ENCODE measurements at places on chromosomes 7 and 10.

DNA sequence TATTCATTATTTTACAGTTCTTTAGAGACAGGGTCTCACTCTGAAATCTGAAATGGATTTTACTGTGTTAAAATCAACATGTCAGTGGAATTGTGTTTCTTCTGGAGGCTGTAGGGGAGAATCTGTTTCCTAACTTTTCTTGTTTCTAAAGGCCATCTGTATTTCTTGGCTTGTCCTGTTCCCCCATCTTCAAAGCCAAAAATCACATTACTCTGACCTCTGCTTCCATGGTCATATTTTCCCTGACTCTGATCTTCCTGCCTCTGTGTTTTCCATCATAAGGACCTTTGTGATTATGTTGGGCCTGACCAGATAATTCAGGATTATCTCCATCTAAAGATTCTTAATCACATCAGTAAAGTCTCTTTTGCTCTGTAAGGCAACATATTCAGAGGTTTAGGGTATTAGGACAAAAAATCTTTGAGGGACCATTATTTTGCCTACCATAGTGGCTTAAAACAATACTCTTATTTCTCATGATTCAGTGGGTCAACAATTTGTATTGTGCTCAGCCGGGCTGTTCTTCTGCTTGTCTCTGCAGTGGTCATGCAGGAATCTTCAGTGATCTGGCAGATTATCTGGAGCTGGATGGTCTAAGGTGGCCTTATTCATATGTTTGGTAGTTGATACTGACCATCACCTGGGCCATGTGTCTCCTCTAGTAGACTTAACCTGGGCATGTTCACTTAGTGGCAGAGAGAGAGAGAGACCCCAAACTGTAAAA lies 5.7 kb downstream of the ANLN start:
- no peak for DNase-seq

DNA sequence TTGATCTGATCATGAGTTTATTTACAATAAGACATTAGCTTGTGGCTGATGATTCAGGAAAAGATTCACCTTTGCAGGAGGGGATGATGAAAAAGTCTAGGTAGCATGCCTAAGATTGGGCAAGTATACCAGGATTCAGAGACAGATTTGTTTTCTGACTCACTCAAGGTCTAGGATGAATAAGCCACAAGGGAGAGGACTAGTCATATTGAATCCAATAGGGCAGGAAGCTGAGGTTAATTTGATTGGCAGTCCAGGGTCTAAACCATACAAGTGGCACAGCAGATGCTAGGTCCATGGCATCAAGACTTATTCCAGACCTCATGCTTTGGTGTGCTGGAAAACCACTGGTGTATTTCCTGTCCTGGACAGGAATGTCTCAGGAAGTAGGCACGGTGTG lies 1133.4 kb downstream of the XPNPEP1 start:
- DNase-seq = peak; percentile 19

DNA sequence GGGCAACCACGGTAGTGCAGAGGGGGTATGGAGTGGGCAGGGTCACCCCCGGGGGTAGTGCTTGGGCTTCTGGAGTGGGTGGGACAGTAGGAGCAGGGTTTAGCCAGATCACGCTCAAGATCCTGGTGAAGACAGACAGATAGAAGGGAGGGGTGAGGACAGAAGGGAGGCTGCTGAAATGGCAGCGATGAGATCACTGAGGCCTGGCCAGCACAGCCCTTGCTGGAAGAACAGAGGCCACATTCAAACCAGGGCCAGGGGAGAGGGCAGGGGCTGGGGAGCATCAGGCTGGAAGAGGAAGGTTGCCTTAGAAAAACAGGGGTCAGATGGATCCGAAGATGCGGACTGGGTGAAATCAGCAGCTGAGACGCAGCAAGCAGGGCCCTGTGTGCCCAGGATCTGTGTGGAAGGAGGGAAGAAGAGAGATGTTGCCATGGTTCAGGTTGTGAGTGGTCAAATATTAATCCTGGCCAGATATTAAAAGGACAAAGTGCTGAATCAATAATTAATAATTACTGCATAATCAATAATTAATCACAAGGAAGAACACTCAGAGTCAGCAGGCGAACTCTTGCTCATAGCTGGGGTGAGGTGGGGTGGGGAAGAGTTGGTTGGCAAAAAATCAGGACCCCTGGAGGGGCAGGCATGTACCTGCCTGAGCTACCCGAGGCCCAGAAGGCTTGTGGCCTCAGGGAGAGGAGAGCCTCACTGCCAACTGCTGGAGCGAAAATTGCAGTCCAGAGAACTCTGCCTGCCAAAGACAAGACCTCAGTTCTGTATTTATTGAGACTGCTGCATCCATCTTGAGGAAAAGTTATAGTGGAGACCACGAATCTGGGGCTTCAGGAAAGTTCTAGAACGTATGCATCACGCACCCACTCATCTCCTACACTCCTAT lies 105.7 kb downstream of the GRB10 start:
- no peak for DNase-seq

DNA sequence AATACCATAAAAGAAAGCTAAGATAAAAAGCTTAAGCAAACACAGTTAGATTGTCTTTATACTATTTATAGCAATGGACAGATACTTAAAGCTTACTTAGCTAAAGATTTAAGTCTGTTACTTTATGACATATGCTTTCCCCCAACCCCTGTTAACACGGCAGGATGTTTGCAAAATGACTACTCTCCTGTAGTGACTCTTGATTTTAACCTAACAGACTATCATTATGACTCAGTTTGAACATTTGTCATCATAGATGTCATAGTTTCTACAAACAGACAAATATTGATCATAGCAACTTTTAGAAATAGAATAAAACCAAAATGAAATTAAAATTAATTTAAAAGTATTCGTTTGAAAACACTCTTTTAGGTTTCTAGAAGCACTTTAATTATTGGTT lies 7.8 kb upstream of the COMMD3 start:
- DNase-seq = peak; percentile 11

GRCh38 chr7:139658296-139658695 lies 119.5 kb downstream of the HIPK2 start:
- DNase-seq = no peak

DNA sequence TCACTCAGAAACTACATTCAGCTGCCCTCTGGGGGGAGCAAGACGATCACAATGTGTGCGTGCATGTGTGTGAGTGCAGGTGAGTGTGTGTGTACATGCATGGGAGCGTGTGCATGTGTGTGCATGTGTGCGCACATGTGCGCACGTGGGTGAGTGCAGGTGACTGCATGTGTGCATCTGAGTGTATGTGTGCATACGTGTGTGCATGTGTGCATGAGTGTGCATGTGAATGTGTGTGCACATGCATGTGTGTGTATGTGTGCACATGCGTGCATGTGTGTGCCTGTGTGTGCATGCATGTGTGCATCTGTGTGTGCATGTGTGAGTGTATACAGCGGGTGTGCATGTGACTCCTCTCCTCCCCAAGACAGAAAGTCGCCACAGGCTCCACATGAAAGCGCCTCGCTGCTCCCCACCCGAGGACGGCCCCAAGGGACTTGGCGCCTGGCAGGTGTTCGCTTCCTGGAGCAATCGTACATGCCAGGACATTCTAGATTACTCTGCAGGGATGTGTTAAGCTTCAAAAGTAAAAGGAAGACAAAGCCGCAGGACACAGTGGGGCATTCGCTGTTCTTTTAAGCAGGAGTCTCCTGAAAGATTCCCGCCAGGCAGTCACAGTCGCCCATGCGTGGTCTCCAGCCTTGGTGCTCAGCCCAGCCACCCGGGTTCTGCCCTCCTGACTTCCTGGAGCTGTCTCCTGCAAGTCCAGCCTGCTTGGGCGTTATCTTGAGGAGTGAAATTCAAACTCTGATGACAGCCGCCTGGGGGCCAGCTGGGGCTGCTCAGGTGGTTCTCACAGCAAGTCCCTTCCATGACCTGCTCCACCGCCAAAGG lies 42.0 kb upstream of the ADGRA1 start:
- DNase-seq = no peak

DNA sequence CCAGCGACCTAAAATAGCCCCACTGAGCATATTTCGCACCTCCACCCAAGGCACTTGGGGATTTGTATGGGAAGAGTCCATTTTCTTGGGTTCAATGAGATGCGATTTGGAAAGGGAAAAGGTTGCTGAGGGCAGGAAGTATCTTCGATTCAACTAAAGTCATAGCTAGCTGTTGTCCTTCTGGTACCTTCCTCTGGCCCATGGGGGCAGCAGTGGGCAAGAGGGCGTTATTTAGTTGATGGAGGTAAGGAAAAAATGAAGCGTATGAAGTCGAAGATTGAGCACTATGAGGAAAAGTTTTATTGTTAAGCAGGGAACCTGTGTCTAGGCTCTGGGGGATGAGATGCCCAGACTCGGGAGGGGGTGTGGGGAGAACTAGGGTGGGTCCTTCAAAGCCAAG lies 135.4 kb downstream of the EVX1 start:
- DNase-seq = no peak

- no peak for DNase-seq
Measured at GRCh38 chr7:117837841-117838240, 35.4 kb downstream of the CTTNBP2 start.

DNA sequence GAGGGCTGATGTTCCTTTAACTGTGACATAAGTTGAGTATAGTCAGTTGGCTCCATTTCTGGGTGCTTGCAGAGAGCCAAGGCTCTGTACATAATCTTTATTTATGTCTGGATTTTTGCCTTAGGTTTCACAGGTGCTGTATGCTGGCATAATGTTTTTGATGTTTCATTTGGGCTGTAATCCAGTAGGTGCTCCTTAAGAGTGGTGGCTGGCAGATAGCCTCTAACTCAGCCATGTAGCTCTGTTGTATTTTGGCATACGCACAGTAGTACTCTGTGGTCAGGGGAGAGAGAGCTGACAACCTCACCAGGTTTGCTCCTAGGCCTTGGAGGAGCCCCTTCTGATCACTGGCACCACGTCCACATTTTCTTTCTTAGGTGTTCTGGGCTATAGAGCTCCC lies 61.1 kb downstream of the RNF133 start:
- no peak for DNase-seq

DNA sequence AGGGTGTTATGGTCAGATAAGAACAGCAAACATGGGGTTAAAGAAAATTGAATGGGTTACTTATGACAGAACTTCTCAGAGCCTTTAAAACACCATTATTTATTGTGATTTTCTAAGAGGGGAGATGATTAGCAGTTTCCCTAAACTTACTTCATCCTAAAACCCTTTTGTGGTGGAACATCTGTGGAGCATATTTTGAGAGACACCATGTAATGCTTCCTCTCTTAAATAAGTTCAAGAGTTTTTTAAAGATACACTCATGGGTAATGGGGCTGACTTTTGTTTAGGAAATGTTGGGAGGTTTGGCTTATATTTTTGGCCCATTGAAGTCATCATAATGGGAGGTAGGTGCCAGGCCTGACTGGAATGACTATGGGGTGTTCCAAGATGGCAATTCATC lies 8.4 kb upstream of the PDCD4 start:
- DNase-seq = no peak

DNA sequence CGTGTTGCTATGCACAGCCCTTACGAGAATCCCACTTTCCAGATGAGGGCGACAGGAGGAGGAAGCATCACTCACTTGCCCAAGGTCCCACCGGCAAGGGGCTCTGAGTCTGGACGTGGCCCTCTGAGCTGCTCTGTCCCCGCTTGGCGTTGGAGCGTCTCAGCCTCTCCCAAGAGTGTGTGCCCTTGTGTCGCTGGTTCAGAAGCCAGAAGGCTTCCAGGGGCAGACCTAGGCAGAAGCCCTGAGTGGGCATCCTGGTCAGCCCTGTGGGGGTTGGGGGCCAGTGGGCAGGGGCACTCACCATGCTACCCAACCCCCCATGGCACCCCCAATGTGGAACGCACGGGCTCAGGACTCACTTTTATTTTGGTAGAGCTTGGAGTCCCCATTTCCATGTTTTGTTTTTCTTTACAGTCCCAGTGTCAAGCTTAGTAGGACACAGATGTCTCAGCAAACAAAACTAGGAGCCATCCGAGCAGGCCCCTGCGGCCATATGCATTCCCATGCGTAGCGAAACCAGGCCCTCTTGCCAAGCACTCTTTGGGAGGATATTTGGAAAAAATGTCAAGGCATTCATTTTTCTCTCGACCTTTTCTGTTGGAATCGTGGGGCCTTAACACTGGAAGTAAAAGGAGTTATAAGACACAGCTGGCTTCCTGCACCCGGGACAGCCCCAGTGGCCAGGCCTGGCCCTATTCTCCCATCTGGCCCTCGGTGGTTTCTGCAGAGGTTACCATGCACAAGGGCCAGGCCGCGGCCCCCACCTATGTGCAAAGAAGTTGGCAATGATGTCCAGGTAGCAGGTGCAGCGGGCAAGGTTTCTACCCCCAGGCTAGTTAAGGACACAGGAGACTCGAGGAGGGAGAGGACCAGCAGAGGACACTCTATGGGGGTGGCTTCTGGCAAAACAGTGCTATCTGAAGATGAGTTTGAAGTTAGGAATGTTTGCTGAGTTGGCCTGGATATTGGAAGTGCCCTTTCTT lies 97.0 kb downstream of the LHPP start:
- peak; percentile 59 for DNase-seq

- DNase-seq = peak; percentile 78
Measured at GRCh38 chr10:28668363-28669226, 8.7 kb upstream of the BAMBI start.

DNA sequence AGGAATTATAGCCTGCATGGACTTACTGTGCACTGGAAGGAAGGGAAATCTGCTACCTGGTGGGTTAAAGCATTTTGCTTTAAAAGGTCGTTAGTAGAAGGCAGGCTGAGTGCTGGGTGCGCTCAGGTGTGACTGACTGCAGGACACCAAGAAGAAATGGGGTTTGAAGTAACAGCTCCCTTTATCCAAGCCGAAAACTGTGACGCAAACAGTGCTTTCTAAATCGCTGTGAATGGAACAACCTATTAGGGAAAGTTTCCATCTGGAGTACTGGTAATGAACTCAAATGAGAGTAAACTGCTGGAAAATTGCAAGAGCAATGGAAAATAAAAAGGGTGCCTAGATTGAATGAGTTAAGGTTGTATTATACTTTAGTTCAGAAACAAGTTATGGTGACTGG lies 95.3 kb downstream of the CNNM2 start:
- DNase-seq = no peak

GRCh38 chr10:31317652-31318381 lies 1.2 kb upstream of the ZEB1 start:
- no peak for DNase-seq

DNA sequence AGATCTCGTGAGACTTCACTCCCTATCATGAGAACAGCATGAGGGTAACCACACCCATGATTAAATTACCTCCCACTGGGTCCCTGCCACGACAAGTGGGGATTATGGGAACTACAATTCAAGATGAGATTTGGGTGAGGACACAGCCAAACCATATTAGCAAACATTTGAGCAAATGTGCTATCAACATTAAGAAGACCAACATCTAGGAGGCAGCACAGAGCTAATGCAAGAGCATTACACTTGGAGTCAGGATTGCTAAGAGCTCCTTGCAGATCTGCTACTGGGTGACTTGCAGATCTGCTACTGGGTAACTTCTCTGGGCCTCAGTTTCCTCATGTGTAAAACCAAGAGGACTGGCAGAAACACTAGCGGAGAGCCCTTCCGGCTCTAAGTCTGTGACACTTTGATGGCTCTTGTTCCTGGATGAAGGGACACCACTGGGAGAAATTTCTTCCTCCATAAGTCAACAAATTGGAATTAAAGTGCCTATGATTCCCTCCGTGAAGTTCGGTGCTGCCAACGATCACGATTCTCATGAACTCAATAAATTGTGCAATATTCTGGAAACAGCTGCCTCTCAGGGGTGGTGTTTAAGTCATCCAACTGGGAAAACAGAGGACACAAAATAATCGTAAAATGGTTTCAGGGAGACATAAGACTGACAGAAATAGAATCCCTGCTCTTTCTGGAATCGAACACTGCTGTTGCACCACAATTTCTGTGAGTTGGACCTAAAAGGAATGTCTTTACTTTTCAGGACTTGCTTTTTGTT lies 115.8 kb upstream of the ITGB1 start:
- DNase-seq = peak; percentile 38

GRCh38 chr7:139451638-139452037 lies 31.8 kb downstream of the KLRG2 start:
- no peak for DNase-seq

All from AG20443 (cell line).